ENCODE measurements at places on chromosomes 12 and 14.

DNA sequence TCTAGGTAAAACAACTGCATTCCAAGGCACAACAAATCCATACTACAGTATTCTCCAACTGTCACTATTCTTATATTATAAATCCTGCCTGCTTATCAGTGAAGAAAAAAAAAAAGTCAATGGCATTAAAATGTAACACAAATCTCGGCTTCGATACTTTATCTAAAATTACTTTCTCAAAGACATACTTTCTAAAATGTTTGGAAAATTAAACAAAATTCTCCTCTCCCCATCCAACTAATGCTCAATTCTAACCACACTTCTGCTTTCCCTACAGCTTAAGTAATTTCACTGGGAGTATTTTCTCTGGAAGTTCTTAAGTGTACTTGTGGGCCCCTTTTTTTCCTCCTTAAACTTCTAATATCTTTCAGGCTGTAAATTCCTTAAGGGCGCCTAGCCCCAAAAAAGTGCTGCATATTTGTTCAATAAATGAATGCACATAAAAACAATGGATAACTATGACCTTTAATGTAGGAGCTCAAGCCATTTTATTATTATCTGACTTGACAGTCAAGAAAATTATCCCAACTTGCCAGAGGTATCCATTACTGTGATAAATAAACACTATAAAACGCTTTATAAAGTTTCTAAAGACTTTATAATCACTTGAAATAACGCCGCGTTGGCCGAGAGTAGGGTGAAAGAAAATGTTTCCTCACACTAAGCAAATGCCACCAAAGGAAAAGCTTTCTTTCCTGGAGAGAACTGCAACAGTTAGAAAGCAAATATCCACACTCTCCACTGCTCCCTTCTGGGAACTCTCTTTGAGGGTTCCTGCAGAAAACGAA lies 977 bp downstream of the HEATR5A start:
- peak; percentile 38 for DNase-seq

DNA sequence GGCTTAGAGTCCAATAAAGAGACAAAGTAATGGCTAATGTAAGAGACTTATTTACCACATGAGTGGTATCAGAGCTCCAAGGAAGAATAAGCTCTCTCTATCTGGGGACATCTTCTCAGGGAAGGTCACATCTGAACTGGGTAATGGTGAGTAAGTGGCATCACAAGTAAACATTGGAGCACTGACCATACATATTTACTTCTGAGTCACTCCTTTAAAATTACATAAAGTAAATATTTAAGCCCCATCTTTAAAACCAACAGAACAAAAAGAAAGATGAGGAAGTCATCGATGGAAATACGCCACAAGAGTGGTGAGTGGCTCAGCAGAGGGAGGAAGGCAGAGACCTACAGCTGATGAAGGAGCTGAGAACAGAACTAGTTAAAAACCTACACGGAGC lies 159.9 kb downstream of the DUSP6 start:
- no peak for DNase-seq

GRCh38 chr14:104107611-104108569 lies 22.4 kb downstream of the ASPG start:
- no peak for DNase-seq

DNA sequence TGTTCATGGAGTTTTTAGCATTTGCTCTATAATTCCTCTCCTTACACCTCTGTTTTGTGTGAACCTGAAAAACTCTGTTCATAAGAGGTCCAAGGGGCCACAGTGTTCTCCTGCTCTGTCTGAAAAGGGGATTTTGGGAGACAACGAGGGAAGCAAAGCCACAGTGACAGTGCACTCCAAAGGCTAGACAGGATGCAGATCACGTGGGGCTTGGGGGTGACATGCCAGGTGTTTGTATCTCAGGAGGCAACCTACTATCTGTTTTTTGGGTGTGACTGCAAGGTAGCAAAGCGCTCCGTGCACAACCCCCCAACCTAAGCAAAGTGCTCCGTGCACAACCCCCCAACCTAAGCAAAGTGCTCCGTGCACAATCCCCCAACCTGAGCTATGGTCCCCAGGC lies 5.1 kb upstream of the CHD4 start:
- peak; percentile 35 for DNase-seq

- no peak for DNase-seq
These were observed 242.4 kb downstream of the SLC15A4 start for GRCh38 chr12:128581321-128581761.

DNA sequence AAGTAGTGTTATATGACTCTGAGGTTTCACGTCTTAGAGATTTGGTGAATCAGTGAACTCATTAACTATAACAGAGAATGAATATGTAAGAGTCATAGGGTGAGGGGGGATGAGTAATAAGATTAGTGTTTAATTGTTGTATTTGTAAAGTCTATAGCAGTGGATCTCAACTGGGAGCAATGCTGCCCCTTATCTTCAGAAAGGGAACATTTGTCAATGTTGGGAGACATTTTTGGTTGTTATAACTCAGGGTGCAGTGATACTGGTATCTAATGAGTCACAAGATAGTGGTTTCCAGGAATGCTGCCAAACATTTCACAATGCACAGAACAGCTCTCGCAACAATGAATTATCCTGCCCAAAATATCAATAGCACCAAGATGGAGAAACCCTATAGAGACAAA lies 1193.7 kb downstream of the GALC start:
- DNase-seq, result peak; percentile 52

- DNase-seq, result no peak
These were observed 16.8 kb downstream of the GPATCH2L start for GRCh38 chr14:76168531-76168930.

- DNase-seq, result peak; percentile 87
These were observed 24.3 kb upstream of the PLEKHD1 start for GRCh38 chr14:69460093-69460701.

DNA sequence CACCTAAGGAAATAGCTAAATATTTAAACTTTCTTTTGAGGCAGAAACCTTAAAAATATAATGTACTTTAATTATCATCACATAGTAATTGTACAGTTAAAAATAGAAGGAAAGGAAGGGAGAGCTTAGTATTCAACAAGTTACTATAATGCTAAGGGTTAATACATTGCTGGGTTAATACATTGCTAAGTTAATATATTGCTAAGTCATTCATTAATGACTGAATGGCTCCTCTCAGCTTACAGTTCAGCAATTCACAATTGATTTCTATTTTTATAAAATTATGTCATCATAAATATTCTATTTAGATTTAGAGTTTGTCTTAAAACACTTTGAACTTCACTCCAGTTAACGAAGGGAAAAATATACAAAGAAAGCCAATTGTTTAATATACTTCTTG lies 207.9 kb downstream of the BMP4 start:
- no peak for DNase-seq

DNA sequence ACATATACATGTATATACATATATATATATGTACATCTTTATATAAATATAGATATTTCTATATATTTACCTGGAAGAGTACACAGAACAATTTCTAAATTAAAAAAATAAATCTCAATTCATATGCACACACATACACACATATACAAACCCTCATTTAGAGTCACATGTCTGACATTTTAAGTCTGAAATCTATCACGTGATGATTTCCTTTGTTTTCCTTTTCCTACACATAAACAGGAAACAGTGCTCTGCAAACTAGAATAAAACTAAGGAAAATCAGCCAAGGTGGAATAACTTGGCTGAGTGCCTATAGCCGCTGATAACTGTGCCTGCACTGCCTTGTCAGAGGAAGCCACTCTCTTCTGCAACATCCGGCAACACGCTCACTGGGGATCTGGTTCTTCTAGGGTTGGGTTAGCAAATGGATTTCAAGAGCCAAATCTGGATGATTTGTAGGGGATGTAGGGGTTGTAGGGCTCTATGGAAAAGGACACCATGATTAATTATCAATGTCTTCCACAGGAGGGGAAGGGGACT lies 480.7 kb downstream of the TMEM132D start:
- no peak for DNase-seq

DNA sequence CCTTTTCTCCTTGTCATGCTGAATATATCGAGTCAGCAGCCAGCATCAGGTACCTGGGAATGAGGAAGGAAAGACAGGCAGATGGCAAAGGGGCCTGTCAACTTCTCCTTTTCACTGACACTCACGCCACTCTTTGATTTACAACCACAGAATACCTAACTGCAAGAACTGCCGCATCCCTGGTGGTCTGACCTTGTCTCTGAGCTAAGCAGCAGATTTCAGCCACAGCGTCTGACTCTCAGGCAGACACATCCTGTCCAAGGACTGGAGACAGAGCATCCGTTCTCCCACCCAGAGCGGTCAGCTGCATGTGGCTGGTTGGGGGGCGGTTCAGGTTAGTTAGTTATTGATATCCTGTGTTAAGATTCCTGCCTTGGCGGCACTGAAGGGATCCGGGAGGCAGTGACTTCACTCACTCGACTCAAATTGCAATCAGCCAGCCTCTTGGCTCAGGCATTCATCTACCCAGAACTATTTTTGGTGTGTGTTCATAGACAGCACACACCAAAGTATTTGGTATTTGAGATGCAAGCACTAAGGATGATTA lies 11.2 kb upstream of the MAP1LC3B2 start:
- DNase-seq, result peak; percentile 67

GRCh38 chr12:34345801-34346200 lies 323.5 kb downstream of the ALG10 start:
- DNase-seq, result no peak

DNA sequence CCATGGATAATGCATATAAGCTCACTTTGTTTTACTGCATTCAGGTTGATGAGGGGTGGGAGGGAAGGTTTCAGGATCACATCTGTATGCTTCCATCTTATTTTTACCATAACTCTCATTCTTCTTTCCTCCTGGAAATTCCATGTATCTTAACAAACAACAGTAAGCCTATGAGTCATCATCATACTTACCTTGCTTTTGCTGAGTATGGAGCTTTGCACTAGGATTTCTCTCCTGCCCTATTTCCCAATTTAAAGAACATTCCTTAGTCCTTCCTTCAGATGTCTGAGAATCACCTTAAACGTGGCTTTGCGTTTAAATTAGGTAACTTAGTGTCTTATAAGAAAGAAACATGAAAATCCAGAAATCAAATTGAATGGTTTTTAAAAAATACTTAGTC lies 1.6 kb upstream of the CLEC14A start:
- DNase-seq, result no peak
